ENCODE measurements at places on chromosomes 11 and 22. TPM values are rescaled to one million over a fixed set of nuclear protein-coding genes. Genes with fewer than 3 reads are reported as not detected.

GRCh38 chr11:73795925-73796632 is 8.4 kb downstream of the MRPL48 start:
- no peaks in the 10 kb centered on the region for H3K27me3 ChIP-seq
- H3K4me1 ChIP-seq = no peaks in the 10 kb centered on the region
- H3K27ac ChIP-seq = no peak overlapping the region
- no peak overlapping the region for H3K4me3 ChIP-seq
- peak; percentile 26 for DNase-seq
- no peaks in the 10 kb centered on the region for H3K36me3 ChIP-seq

DNA sequence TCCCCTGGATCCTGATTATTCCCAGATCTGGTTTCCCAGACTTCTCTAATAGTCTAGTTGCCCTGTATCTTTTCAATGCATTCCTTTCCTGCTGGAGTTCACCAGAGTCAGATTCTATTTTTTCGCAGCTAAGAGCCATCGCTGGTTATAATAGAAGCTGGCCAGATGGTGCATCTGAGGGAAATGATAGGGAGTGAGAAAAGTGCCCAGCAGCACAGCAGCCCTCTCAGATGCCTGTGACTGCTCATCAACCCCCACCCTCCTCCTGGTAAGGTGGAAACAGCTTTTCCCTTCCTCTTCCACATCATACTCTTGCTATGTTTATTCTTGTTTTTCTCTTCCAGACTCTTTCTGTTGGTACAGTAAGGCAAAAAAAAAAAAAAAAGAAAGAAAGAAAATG is 12.8 kb downstream of the OR8A1 start:
- no peak overlapping the region for H3K4me3 ChIP-seq
- H3K27me3 ChIP-seq = no peaks in the 10 kb centered on the region
- no peaks in the 10 kb centered on the region for H3K36me3 ChIP-seq
- DNase-seq = no peak
- H3K4me1 ChIP-seq = peaks cover 6% of the 10 kb centered on the region

DNA sequence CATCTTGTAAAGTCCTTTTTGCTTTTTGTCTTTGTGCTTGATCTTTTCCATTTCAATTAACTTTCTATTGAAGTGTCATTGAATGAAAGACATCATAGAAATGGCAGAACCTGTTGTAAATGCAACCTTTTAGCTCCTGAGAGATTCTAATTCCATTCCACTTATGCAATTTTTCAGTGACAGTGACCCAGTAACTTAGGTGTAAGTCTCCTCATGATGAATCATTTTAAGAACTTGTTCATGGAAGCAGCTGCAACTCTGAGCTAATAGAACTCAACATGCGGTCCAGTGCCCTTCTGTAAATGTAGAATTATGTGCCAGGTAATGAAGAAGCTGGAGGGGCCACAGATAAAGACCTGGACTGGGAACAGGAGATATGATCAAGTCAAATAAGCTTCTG is 398.3 kb upstream of the SYN3 start:
- H3K36me3 ChIP-seq = no peaks in the 10 kb centered on the region
- H3K27ac ChIP-seq = no peak overlapping the region
- no peaks in the 10 kb centered on the region for H3K27me3 ChIP-seq
- H3K4me1 ChIP-seq = no peaks in the 10 kb centered on the region
- no peak for DNase-seq

The PRR5L gene
- total RNA-seq = 23.4 TPM

The FAM180B gene
- not detected for total RNA-seq

The MS4A6E gene
- total RNA-seq = not detected

The BRSK2 gene
- total RNA-seq = 8.2 TPM

The ACRV1 gene
- total RNA-seq = 0.47 TPM

The OR5B21 gene
- total RNA-seq = not detected

The SORL1 gene
- total RNA-seq = 45.6 TPM

The SCGB1D2 gene
- not detected for total RNA-seq

The CDC42BPG gene
- 0.62 TPM for total RNA-seq

The CCND1 gene
- 94.0 TPM for total RNA-seq

The CBLIF gene
- total RNA-seq = not detected

The VSIG2 gene
- total RNA-seq = not detected

The GRK3 gene
- 21.4 TPM for total RNA-seq
